ENCODE measurements at places on chromosomes 12 and 14. TPM values are rescaled to one million over a fixed set of nuclear protein-coding genes. Genes with fewer than 3 reads are reported as not detected.

POTEM gene
- polyA plus RNA-seq = not detected

NUDT14 gene
- 11.8 TPM for polyA plus RNA-seq

SLCO1B1 gene
- polyA plus RNA-seq = not detected

ERP27 gene
- 6.2 TPM for polyA plus RNA-seq

FOXA1 gene
- not detected for polyA plus RNA-seq

FOXG1 gene
- not detected for polyA plus RNA-seq

CFAP54 gene
- not detected for polyA plus RNA-seq

All from CD4-positive, CD25-positive, alpha-beta regulatory T cell (primary cell).